ENCODE measurements at places on chromosomes 1 and 21.

DNA sequence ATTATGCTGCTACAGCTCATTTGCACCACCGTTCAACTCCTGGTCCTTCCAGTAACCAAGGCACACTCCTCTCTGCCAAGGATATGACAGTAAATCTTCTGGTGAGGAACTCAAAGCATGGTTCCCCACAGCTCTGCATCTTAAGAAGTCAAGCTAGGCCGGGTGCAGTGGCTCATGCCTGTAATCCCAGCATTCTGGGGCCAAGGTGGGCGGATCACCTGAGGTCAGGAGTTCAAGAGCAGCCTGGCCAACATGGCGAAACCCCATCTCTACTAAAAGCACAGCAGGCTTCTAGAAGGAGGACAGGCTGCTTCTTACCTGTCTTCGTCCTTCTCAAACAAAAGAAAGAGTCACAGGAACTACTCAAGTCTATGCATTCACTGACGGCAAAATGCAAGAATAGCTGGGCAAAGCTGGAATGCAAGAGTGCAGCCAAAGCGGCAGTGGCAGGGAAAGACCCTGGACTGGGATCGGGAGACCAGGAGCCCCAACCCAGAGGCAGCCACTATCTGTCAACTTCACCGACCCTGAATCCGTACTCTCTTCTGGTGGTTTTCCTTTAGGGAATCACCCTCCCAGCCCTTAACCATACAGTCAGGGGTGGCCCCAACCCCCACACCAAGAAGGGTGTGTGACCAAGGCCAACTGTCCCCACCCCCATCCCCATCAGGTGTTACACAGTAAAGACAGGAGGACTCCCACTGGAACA is 75.5 kb downstream of the NPHP4 start:
- DNase-seq, result no peak

DNA sequence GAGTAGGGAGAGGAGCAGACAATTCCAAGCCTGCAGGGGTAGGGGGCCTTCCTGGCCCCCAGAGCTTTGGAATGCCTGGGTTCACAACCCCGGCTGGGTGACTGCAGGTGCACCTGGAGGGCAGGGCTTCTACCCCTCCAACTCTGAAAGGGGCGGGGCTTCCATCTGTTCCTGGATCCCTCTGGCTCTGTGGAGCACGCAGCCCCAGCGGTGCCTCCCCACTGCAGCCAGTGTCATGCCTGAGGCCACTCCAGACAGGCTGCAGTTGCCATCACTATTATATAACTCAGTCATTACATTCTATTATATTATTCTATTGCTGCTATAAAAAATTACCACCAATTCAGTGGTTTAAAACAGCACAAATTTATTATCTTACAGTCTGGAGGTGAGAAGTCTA is 12.5 kb upstream of the FNBP1L start:
- DNase-seq, result no peak

- DNase-seq, result no peak
These were observed 437.9 kb upstream of the PLXNA2 start for GRCh38 chr1:208681878-208682663.

DNA sequence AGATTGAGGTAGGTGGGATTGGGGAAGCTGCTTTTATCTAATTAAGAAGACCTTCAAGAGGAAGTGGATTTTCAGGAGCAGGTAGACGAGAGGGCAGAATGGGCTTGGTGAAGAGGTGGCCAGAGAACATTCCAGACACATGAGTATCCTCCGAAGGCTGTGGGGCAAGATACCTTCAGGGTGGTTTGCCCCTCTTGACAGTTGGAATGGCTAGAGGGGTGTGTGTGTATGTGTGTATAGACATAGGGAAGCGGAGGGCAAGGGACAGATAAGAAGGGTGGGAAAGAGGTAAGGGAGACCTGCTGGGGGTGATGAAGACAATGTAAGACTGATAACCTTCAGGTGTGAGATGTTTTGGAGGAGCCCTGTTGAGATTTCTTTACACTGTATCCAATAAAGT is 46.8 kb upstream of the TSPAN2 start:
- DNase-seq, result no peak

DNA sequence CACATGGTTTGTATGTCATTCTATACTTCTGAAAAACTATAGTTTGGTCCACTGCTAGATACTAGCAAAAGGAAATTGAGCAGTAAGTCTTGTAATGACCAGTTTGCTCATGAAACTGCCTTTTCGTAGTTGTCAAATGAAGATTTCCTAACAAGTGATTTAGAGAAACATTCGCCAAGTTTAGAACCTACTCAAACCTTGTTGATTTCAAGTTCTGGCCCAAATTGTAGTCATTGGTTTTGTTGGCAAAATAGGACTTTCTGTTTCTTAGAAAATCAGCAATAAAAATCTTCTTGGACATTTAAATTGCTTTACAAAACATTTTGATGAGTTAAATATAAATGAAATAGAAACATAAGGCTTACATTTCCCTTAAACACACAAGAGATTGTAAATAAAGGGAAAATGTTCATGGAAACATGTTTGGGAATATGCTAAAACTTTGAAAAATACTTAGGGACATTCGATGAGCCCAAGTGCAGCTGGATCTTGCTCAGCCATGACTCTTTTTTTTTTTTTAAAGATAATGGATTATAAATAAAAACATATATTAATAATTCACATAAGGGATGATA is 178.5 kb upstream of the LYPLAL1 start:
- DNase-seq, result no peak

GRCh38 chr1:40646315-40646714 is 19.2 kb downstream of the RIMS3 start:
- DNase-seq, result no peak
